ENCODE measurements at places on chromosomes 4 and X.

GRCh38 chr4:78732332-78733104 is 43.6 kb upstream of the BMP2K start:
- peak; percentile 98 for DNase-seq

DNA sequence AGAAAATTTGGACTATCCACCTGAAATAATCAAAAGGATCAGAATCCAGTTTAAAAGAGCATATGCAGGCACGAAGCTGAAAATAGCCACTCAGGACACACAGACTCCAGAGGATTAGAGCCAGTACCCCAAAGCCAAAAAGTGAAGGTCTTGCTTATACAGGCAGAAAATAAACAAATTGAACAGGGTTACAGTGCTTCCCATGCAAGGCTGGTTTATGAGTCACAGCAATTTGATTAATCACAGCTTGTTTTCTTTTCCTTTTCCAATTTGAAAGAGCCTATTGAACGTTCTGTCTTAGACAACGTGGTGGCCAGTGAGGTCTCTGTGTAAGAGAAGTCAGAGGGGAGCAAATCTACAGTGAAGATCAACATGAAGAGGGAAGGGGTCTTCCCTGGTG is 10.2 kb downstream of the HGFAC start:
- no peak for DNase-seq

GRCh38 chr4:22906045-22906444 is 213.3 kb downstream of the GBA3 start:
- no peak for DNase-seq

GRCh38 chr4:169565606-169566005 is 46.8 kb downstream of the NEK1 start:
- no peak for DNase-seq

DNA sequence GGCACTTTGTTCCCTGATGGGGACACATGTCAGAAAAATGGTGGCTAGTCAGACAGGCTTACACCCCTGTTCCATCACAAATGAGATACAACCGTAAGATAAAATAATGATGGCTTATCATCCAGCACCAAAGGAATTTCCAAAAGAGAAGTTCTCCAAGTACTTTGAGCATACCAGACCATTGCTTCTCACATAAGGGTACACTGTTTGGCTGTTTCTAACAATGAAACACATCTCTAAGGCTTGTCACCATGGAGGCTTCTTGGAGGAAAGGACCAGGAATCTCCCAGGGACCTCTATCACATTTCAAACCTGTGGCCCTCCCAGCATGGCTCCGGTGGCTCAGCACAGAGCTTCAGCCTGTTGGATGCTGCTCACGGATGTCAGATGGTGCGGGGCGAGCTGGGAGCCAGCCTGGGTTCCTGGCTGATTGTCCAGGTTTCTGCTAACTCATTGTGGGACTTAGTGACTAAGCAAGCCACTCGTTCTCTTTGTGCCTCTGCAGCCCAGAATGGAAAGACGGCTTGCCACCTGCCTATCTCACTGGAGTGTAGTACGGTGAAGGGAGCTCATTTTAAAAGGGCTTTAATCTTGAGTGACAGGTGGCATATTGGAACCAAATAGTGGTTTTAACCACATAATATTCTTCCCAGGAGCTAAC is 54.5 kb downstream of the FHDC1 start:
- DNase-seq: peak; percentile 83

DNA sequence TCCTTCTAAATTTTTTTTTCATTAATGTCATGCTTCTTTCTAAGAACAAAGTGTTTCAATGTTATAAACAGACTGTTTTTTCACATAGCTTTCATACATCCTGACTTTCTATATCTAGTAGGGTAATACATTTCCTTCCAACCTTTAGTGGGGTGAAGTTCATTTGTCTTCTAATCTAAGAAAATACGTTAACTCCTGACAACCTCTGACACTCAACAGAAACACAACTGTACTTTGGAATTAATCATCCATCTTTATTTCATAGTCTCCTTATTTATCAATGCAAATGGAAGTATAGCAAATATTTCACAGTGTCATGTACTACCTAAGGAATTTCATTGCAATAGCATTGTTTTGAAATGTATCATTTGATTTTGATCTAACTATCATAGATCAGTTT is 2.7 kb upstream of the MTTP start:
- no peak for DNase-seq

- DNase-seq: no peak
Observed at GRCh38 chr4:51995647-51996220, 24.4 kb downstream of the LRRC66 start.

GRCh38 chr4:153472122-153473037 is 6.2 kb downstream of the TMEM131L start:
- no peak for DNase-seq

- no peak for DNase-seq
Observed at GRCh38 chrX:17081511-17081910, 135.1 kb downstream of the REPS2 start.

GRCh38 chr4:82248903-82249632 is 124.7 kb downstream of the HNRNPD start:
- DNase-seq: peak; percentile 58

DNA sequence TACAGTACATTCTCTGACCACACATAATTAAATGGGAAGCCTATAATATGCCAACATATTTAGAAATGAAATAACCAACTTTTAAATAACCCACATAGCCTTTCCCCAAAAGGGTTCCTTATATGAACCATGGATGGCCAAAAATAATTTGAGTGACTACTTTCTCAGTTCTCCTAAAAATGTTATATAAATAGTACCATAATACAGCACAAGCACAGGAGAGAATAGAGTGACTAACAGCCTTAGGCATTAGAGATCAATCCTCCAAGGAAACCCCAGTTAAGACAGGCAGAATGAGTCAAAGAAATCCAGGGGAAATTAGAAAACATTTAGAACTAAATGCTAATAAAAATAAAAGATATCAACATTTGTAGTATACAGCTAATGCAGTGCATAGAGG is 50.2 kb downstream of the ANKRD17 start:
- DNase-seq: no peak

DNA sequence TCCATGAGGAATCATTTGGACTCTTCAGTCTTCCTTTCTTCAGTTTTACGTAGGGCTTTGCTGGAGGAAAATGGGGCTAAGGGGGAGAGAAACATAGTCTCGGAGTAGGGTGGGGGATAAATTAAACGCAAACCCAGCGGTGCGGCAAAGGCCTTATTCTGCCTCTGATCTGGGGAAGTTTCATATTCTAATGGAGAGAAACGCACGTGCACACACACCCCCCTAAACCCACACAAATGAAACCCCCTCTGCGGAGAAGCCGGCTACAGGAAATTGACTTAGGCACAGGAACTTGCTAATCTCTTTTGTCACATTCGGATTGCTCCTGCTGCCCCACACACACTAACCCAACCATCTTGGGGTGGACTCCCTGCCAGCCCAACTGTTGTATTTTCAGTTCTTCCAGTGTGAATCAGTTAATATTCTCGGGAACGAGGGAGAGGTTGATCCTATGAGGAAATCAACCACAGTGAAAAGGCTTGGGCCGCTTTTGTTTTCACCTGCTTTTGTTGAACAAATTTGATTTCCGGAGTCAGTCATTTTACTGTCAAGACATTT is at the start of gene RHOH:
RHOH (plus strand) TSS at position 308 of the 558 bp plus-strand sequence. CDS start 46,356 bp downstream, outside the sequence.
- peak; percentile 72 for DNase-seq

GRCh38 chr4:6137027-6137746 is 63.2 kb downstream of the JAKMIP1 start:
- no peak for DNase-seq

- DNase-seq: no peak
Observed at GRCh38 chr4:41796545-41797210, 48.2 kb upstream of the PHOX2B start.

DNA sequence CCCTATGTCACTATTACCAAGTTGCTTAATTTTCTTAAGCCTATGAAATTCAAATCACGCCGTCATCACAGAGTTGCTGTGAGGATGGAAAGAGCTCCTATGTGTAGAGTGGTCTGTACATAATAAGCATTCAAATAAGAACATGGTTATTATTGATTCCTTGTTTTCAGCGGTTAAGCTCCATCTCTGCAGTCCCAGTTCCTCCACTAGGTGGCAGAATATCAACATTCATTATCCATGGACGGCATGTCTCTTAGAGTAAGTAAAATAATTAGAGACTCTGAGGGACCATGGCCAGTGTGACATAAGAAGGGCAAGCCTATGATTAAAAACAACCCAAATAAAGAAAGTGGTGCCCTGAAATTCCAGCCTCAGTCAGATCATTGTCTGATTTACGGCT is 132.5 kb upstream of the NHS start:
- peak; percentile 60 for DNase-seq

DNA sequence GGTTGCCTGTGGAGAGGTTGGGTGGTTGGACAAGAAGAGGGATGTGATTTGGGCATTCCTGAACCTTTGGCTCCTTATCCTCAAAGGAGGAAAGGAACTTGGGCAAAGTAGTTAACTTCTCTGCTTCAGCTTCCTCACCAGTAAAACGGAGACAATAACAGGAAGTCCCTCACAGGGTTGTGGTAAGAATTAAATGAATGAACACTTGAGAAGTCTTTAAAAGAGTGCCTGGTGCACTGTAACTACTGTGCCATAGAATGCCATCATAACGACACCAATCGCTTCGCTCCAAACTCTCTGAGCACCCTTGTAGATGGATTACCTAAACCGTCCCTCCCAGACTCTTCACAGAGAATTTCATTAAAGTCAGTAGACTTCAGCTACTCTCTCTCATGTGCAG is 10.5 kb downstream of the ZCCHC18 start:
- DNase-seq: no peak

DNA sequence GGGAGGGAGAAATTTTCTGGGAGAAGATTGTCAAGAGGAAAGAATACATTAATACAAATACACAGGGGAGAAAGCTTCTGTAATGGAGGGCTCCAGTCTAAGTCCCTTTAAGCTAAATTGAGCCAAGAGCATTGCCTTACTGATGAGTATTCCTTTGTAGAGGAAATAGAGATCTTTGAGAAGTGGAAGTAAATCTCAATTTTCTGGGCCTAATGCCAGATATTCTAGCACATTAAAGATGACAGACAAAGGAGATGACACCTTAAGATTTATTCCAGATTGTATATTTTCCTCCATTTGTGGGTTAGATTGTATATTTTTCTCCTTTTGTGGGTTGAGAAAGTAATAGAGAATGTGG is 28.5 kb upstream of the SMAD1 start:
- no peak for DNase-seq

GRCh38 chrX:151741606-151742005 is 7.1 kb downstream of the CNGA2 start:
- no peak for DNase-seq

GRCh38 chrX:2898846-2899512 is 30.2 kb downstream of the ARSD start:
- no peak for DNase-seq

GRCh38 chr4:52996261-52997131 is 134.4 kb downstream of the RASL11B start:
- peak; percentile 61 for DNase-seq

DNA sequence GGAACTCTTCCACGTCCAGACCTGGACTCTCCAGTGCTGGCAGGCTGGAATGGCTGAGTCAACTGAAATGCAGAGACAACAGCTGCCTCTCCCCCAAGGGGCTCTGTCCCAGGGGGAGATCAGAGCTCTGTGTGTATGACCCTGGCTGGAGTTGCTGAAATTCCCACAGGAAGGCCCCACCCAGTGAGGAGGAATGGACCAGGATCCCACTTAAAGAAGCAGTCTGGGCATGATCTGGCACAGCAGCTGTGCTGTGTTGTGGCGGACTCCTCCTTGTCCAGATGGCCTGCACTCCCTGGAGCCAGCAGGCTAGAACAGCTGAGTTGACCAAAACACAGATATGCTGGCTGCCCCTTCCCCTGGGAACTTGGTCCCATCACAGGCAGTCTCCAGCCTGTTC is 25.4 kb downstream of the C4orf17 start:
- no peak for DNase-seq

GRCh38 chr4:10448991-10449390 is 8.2 kb downstream of the ZNF518B start:
- DNase-seq: no peak

GRCh38 chrX:38500866-38501265 is 60.5 kb upstream of the TSPAN7 start:
- no peak for DNase-seq

DNA sequence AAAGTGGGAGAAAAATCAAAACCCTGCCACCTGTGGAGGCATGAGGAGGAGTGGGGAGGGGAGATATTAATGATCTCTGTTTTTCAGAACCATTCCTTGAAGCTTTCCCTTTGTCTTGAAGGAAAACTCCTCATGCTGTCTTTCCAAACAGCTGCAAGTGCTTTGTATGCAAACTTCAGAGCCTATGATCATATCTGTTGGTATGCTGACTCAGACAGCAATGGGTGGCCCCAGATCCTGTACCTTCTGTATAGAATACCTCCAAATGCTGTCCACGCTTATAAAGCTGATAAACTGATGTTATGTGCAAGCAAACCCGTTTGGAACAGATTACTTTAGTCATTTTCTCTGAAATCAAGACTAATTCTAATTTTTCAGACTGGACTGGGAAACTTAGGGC is 31.9 kb downstream of the BMP15 start:
- no peak for DNase-seq

DNA sequence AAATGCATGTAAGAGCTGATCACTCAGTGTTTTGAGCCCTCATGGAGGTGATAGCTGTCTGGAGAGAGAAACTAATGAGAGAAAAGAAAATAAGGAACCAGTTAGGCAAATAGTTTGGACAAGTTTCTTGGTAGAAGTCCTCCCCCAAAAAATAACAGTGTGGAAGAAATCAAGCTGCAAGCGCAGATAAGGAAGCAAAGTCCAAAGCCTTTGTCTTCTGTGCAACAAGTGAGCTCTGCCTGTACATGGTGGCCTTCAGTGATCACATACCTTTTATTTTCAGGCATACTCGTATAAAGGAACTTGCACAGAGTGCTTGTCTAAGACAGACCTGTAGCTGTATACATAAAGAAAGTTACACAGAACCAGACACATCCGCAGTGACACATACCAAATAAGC is 2.5 kb upstream of the UGT2A3 start:
- DNase-seq: peak; percentile 92

DNA sequence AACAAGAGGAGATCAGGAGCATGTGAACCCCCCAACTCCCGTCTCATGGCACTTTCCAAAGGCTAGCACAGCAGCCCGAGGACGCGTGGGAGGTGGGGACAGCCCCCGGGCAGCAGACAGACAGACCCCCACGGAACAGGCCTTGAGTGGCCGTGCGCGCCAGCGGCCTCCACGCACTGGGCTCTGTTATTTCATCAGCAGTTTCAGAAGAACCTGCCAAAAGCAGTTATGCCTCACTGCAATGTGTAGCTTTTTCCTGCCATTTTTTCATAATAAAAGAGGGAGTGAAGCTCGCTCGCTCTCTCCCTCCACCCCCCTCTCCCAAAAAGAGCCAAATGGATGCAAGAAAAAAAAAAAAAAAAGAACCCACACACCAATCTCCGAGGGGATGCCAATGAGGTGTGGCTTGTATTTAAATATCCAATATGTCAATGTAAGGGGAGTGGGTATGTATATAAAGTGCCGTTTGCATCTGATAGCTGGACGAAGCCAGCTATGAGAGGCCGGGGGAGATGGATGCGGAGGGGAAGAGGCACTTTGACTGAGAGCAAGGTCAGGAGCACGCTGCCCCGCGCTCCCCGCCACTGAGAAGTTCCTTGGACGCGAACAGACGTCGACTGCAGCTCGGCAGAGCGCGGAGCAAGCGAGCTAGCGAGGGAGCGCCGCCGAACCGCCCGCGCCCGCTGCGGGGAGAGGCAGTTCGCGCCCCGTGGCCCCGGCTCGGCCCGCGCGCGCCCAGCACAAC is at the start of gene FGF16:
FGF16 (plus strand) TSS at position 482 of the 745 bp plus-strand sequence. CDS start 286 bp downstream, outside the sequence.
- no peak for DNase-seq

- no peak for DNase-seq
Observed at GRCh38 chrX:107420571-107420970, 28.9 kb upstream of the FRMPD3 start.

- DNase-seq: no peak
Observed at GRCh38 chr4:99708551-99708950, 50.9 kb upstream of the C4orf54 start.

GRCh38 chr4:3872834-3873313 is 106.7 kb downstream of the ADRA2C start:
- DNase-seq: no peak
